ENCODE measurements at places on chromosomes 7 and 10. TPM values are rescaled to one million over a fixed set of nuclear protein-coding genes. Genes with fewer than 3 reads are reported as not detected.

CHST3 gene
- total RNA-seq: 12.9 TPM

PIK3CG gene
- total RNA-seq: not detected

TEX47 gene
- not detected for total RNA-seq

PON1 gene
- total RNA-seq: 2.3 TPM

DNA sequence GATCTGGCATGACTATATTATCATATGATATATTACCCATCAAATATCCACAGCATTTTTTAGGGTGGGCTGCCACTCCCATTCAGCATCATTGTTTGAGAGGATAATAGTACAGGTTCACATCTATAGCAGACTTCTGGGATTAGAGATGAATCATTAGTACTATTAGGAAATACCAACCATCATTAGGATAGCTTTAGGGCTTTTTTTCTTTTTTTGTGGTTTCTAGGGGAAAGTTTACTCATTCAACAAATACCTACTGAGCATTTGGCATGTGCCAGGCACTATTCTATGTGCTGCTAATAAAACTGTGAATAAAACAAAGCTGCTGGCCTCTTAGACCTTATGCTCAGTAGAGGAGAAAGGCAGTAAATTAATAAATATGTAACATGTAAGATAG, 40.6 kb downstream of the NHLRC2 start:
- peaks cover 17% of the 10 kb centered on the region for H3K36me3 ChIP-seq
- H3K27ac ChIP-seq: no peak overlapping the region
- no peak overlapping the region for H3K4me3 ChIP-seq
- no peaks in the 10 kb centered on the region for H3K27me3 ChIP-seq

- H3K27ac ChIP-seq: no peak overlapping the region
- DNase-seq: no peak
- no peaks in the 10 kb centered on the region for H3K4me1 ChIP-seq
- no peaks in the 10 kb centered on the region for H3K36me3 ChIP-seq
- no peak overlapping the region for H3K4me3 ChIP-seq
Observed at GRCh38 chr7:35967366-35968139, 166.7 kb downstream of the SEPTIN7 start.

GRCh38 chr10:77138541-77138940, 499.1 kb downstream of the KCNMA1 start:
- H3K27me3 ChIP-seq: no peaks in the 10 kb centered on the region
- H3K4me3 ChIP-seq: no peak overlapping the region
- H3K4me1 ChIP-seq: peaks cover 4% of the 10 kb centered on the region
- no peak for DNase-seq
- no peaks in the 10 kb centered on the region for H3K36me3 ChIP-seq

DNA sequence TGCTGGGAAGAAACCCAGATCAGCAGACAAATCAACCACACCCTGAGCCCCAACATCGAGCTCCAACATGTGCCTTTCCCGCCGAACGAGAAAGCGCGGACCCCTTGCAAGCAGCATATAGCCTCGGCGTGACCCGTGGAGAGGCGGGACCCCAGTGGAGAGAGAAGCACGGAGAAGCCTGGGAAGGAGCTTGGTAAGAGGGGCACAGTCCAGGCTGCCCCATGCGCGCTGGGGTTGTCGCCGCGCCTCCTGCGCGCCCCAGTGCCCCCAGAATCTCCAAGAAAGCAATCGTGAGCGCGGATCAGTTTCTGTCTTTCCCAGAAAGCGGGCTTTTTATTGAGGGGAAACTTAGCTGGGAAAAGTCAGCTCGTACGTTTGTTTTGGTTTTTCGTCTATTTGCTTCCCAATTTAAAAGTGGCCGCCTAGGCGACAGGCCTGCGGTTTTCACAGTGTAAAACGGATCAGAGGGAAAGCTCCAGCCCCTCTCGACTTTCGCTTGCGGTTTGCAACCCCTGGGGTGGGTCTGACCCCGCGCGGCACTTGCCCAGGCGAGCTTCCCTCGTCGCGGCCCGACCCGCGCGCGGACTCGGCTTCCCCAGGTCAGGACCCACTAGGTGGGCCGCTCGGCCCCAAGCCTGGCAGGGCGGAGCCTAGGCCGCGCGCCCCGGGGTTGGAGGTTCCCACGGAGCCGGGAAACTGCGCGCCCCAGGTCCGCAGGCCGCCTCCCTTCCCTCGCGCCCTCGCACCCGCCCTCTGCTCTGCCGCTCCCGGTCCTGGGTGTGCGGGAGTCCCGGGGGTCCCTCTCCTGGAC, 31.1 kb downstream of the SKIDA1 start:
- no peak overlapping the region for H3K27ac ChIP-seq
- peaks cover 22% of the 10 kb centered on the region for H3K4me1 ChIP-seq
- no peaks in the 10 kb centered on the region for H3K36me3 ChIP-seq
- peak overlapping the region; percentile 80 for H3K4me3 ChIP-seq

DNA sequence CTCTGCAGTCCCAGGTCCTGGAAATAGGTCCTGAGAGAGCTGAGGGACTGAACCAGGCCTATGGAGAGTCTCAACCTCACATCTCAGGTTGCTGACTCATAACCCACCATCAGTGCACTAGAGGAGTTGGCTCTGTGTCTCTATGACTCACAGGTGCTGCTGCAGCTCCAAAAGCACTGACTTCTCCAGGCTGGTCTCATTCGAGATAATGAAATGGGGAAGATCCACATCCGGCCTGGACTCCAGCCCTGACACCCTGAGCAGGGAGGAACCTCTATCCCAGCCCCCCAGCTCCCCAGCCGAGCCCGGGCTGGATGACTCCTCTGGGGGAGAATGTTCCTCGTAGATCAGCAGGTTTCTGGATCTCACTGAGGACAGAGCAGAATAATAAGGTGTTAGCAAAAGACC, 35.5 kb upstream of the DGKI start:
- no peak for DNase-seq
- H3K4me1 ChIP-seq: peaks cover 10% of the 10 kb centered on the region
- no peak overlapping the region for H3K4me3 ChIP-seq
- no peak overlapping the region for H3K27ac ChIP-seq

DNA sequence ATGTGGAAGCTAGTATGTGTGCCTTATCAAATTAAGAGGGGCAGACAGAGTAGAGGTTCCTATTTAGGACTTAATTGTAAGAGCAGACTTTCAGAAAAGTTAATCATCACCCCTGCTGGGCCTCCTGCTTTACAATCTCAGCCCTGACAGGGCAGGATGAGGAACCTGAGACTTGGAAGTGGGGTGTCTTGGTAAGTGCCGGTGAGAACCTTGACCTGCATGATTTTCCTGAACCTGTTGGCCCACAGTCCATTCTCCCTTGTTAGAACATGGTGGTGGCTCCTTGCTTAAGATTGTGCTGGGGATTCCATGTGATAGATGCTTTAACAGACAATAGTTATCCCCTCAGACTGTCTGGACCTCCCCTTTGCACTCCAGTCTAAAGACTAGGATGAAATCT, 141.7 kb upstream of the TMEM72 start:
- H3K36me3 ChIP-seq: no peaks in the 10 kb centered on the region
- peaks cover 3% of the 10 kb centered on the region for H3K4me1 ChIP-seq
- H3K27me3 ChIP-seq: peaks cover 18% of the 10 kb centered on the region
- H3K4me3 ChIP-seq: no peak overlapping the region
- DNase-seq: no peak

GRCh38 chr7:129069021-129069420, 14.1 kb upstream of the TNPO3 start:
- peaks cover 19% of the 10 kb centered on the region for H3K27me3 ChIP-seq
- no peak for DNase-seq
- no peaks in the 10 kb centered on the region for H3K36me3 ChIP-seq
- no peak overlapping the region for H3K4me3 ChIP-seq
- no peak overlapping the region for H3K27ac ChIP-seq
- peaks cover 8% of the 10 kb centered on the region for H3K4me1 ChIP-seq
